ENCODE measurements at places on chromosomes 12 and 14.

DNA sequence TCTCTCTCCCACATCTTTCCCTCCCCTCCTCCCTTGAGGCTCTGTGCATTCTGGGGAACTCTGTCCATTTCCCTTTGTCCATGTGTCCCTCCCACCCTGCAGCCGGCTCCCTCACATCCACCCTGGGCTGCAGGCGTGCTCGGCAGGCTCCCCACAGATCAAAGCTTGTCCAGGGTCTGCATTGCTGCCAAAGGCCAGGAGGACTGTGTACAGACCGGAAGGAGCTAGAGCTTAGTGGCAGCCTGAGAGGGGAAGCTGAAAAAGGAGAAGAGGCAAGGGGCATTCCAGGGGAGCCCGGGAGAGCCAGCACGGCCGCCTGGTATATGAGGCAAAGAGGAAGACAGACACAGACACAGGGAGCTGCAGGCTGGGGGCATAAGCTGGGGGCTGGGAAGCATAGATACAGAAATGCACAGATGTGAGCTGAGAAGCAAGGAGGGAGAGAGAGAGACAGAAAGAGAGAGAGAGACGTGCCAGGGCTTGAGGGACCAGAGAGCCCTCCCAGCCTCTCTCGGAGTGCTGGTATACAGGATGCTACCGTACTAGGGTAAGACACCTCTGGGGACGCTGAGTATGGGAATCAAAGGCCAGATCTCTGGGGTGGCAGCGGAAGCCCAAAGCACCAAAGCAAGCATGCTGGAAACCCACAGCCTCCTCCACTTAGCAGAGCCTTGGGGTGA is 3.3 kb downstream of the CD4 start:
- no peak for DNase-seq

DNA sequence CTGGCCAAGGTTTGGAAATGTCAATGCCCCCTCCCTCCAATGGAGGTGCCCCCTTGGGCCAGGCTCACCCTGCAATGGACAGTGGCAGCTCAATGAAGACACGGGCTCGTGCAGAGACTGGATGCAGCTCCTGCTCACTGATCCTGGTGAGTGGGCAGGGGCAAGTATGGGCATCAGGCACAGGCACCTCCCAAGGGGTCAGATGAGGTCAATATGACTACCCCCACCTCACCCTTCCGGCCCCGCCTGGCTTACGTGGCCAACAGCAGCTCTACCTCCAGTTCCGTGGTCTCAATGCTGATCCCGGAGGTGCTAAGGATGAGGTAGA is 13.6 kb downstream of the ITGA7 start:
- DNase-seq = no peak

DNA sequence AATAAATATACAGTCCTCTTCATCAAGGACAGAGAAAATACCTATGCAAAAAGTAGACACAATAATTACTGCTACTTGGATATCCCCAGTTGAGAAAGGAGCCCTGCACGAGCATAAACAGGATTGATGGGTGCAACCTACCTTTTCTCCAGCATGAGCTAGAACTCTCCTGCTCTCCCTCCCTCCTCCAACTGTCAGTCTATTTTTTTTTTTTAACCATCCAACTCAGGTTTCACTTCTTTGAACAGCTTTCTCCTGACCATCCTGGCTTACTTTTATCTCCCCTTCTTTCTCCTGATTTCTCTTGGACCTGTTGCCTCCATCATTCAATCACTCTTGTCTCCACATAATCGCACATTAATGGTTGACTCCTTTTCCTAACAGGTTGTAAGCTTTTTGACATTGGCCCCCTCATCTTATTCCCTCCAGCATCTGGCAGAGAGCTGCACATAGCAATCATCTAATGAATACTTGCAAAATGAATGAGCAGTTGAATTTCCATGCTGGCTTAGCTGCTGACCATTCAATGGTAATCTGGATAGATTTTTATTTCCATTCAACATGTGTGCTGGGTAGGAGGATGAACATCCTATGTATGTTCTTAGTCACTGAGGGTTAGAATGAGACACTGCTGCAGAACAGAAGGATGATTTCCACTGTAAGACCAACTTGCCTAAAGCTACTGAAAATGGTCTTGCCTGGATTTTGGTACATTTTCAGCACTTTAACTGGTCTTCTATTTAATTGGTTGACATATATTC is 24.4 kb downstream of the MYBPC1 start:
- DNase-seq = no peak

GRCh38 chr12:30169839-30170591 is 386.3 kb upstream of the TMTC1 start:
- DNase-seq = no peak

DNA sequence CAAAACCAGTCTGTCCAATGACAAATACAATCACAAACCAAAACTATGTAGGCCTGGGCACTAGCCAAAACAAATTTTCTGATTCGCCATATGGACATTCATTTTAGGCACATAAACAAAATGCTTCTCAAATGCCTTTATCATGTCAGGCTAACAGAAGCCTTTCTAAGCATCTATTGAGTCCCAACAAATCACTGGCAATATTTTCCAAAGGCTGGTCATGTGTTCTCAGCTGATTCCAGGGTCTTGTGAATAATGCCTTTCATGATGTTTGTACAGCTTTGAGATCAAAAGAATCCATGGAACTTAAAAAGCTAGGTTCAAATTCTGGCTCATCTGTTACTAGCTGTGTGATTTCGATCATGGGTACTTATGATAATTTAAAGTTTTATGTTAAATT is 16.1 kb downstream of the FSCB start:
- no peak for DNase-seq

- no peak for DNase-seq
Observed at GRCh38 chr12:3725388-3726115, 27.4 kb downstream of the CRACR2A start.

DNA sequence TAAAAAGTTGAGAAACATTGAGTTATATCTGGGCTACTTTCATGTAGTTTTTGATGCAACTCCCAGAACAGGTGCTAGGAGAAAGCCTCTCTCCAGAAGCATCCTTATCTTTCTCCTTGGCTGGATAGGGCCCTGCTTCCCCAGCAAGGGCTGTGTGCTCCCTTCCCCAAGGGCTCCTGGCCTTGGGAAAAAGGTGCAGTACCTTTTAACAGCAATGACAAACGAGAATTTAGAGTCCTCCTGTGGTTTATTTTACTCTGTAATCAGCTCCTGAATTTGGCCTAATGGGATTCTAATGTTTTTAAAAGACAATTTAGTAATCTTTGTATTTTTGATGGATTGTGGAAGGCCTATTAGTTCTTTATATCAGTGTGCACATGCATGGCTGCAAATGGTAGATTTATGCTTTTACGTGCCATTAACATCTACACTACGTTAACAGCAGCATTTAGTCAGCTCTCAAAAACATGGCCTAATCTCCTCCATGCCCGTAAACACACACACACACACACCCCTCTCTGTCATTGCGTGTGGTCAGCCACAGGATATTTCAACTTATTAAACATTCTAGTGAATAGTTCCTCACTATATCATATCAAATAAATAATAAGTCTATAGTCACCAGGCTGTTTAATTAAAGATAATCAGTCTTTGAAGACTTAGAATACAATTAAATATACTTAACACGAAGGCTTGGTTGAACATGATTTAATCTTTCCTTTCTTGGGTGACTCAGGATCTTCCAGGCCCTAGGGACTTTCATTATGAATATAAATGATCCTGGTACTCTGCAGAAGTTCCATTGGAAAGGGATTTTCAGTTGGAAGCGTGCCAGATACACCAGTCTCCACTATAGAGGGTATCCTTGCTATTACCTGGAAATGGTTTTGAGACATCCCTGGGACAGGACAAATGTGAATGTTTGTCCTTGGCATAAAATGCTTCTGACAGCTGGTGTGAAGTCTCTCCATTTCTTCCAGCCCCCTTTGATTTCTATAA is 181.4 kb upstream of the PWP1 start:
- DNase-seq = no peak

- no peak for DNase-seq
Observed at GRCh38 chr14:23121361-23121771, 2.3 kb upstream of the CEBPE start.

DNA sequence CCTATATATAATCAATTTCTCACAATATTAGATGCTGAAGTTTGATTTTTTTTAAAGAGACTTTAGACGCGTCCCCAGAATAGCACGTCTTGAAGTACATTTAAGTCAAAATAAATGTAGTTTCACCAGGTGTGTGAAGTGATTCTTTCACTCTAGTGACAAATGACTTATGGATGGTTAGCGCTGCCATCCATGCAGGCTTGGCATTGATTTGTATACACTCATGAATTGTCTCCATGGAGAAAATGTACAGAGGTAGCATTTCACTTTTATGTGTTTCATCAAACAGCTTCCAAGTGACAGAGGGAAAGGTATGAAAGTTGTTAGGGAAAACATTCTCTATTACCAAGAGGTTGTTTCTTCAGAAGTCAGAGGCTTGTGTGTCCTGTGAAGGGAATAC is 360.8 kb downstream of the PDZRN4 start:
- no peak for DNase-seq

GRCh38 chr12:3999904-4000303 is 126.7 kb upstream of the PARP11 start:
- no peak for DNase-seq

DNA sequence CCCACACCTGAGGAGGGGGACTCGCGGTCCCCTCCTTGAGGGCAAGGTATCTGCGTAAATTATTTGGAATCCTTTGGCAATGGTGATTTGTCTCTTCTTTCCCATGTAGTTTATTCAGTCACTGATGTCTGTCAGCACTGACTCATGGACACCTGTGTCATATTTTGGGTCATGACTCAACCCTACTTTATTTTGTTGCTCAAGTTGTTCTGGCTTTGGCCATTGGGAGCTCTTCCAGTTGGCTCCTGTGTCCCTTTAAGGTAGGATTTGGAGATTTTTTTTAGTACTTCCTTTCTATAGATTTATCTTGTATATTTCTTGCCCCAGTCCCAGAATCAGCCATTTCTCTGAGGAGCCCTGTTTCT is 47.4 kb upstream of the C14orf180 start:
- no peak for DNase-seq

GRCh38 chr12:131694116-131694838 is 16.6 kb upstream of the SFSWAP start:
- DNase-seq = no peak

DNA sequence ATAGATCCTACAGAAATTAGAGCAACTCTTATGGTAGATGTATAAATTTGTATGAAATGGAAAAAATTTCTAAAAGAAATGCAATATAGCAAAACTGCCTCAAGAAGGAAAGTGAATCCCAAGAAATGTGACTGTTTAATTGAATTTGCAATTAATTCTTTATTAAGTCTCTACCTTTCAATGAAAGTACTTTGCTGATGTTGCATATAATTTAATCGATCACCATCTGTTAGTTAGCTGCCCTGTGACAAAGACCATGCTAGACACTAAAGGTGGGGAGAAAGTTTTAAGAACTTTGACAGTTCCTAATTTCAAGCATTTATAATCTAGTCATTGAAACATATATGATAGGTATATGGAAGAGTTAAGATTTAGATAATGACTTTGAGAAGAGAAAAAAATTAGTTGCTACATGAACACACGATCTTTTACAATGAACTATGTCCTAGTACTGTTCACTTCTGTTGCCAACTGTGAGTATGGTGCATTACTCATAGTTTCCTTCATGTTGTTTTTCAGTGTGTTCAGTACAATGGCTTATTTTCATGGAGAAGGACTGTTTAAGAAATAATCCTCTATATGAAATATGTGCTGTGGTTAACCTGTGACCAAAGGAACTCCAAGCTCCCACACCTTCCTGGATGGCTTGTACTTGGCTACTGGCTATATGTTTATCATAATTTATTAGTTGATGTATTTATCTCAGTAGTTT is 128.4 kb downstream of the METTL25 start:
- no peak for DNase-seq

GRCh38 chr12:45646851-45647581 is 82.5 kb upstream of the ARID2 start:
- no peak for DNase-seq

GRCh38 chr12:70252832-70253231 is 9.6 kb downstream of the CNOT2 start:
- DNase-seq = no peak

GRCh38 chr14:96953087-96953874 is 156.1 kb downstream of the VRK1 start:
- DNase-seq = no peak

- DNase-seq = no peak
Observed at GRCh38 chr12:94689002-94689645, 38.8 kb upstream of the TMCC3 start.

- DNase-seq = no peak
Observed at GRCh38 chr14:23380197-23380914, 3.5 kb downstream of the CMTM5 start.

DNA sequence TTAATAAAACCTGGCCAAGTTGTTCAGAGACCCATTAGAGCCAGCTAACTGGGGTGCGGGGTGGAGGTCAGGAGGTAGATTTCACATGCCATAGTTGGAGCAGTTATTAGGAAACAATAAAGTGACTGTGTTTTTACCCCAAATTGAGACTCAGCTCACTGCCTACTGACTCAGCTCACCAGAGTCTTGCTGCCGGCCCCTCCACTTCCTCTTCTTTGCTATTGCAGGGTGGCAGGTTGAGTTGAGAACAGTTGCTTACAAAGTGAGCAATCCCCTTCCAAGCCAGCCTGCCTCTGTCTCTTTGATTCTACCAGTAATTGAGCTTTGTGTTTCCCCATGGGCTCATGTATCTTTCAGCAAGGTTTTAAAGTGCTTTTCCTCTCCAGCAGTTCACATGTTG is 12.9 kb downstream of the ST8SIA1 start:
- DNase-seq = no peak

DNA sequence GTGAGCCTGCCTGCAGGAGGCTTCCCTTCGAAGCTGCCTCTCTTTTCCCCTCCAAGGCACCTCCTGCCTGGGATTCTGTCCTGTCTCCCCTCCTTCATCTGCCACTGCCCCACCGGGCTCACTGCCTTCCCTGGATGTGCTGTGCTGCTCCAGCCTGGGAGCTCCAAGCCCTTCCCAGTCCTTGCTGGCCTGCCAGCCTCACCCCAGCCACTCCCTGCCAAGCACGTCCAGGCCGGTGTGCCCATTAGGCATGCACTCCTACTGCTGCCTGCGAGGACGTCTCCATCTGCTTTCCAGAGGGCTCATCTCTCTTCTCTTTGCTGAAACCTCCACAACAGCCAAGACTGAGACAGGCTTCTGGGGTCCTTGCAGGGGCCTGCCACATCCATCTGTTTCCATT is 8.4 kb upstream of the SLC25A47 start:
- DNase-seq = no peak

DNA sequence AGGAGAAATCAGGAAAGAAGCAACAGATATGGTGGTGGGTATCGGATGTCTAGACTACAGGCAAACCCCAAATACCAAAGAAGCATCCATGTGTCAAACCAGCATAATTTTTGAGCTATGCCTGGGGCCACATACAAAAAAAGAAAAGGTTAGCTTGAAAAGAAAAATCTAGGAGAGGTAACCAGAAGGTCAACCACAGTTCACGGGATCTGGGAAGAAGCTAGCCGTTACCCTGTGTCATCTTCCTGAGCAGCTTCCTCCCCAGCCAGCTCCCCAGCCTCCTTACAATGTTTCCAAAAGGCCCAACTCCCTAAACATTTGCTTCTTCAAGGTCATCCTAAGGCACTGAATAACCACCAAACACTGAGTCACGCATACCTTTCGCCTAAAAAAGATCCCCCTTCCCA is 3.1 kb downstream of the SINHCAF start:
- DNase-seq = no peak

Measured in stimulated activated CD8-positive, alpha-beta memory T cell treated with anti-CD3 and anti-CD28 coated beads, Interleukin-7, amount 100 ng/mL, for 1 hour (primary cell).